ENCODE measurements at places on chromosomes 4 and X.

DNA sequence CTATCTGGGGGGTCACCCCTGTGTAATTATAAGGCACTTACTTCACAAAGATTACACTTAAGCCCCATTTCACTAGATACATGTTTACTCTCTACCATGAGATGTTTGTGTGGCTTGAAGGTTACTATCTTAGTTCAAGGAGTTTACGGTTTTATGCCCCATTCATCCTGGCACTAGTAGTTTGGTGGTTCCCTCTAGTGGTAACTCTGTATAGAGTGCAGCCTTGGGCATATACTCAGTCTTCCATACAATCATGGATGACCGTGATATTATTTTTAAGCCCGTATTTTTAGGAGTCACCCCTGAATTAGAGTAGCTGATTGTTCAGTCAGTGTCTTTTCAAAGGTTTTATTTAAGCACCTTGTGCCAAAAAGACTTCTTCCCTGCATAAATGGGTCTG lies 109.9 kb upstream of the FAM47C start:
- no peak for DNase-seq

- no peak for DNase-seq
Measured at GRCh38 chr4:64715741-64716140, 306.5 kb upstream of the TECRL start.

DNA sequence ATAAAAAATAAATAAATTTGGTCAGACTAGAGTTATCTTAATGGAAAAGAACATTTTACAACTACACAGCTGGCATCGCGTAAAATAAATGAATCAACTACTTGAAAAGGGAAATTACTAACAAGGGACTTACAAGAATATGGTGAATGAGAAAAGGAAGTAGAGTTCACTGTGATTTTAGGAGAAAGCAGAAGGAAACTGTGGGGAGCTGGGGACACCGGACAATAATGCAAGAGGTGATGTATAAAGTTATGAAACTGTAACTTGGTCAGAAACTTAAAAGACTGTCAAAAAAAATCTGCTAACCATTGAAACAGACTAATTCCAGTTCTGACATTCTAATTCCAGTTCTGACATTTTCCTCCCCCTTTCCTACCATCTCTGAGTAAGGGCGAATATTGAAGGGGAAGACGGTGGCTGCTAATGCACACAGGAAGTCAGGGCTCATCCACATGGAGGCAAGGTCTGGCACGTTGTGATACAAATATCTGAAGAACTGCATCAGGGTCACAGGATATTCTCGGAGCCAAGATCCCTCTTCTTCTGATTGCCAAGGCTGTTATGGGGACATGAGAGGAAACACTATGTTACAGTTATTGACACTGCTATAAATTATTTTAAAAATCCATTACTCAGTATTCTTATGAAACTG lies 170.5 kb downstream of the CDS1 start:
- no peak for DNase-seq

DNA sequence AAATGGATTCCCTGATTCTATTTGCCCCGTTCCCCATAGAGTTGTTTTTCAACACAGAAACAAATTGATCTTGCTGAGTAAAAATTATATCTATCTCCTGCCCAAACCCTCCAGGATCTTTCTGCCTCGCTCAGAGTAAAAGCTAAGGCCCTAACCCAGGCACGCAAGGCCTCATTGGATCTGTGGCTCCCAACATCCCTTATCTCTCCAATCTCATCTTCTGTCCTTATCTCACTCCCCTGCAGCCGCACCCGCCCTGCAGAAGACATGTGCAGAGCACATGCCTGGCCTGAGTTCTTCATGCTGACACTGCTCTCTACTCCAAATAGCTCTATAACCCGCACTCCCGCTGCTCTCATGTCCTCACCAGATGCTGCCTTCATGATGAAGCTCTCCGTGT lies 543.8 kb upstream of the ZFP42 start:
- no peak for DNase-seq

- peak; percentile 34 for DNase-seq
Measured at GRCh38 chrX:10244915-10245622, 88.3 kb downstream of the CLCN4 start.

- DNase-seq, result peak; percentile 51
Measured at GRCh38 chr4:8009710-8010511, 70.2 kb upstream of the AFAP1 start.

GRCh38 chr4:10075953-10076391 lies 40.6 kb downstream of the WDR1 start:
- no peak for DNase-seq

- no peak for DNase-seq
Measured at GRCh38 chr4:37224854-37225253, 19.7 kb upstream of the NWD2 start.

All from eye (tissue), 1 donor.